GM23248 (cell line): ENCODE measurements at places on chromosomes 13 and 19. TPM values are rescaled to one million over a fixed set of nuclear protein-coding genes. Genes with fewer than 3 reads are reported as not detected.

Gene PNMA8C
- not detected in 2 replicates for polyA plus RNA-seq

Gene LSR
- polyA plus RNA-seq = 2.7 and 3.1 TPM in 2 replicates

Gene CEACAM16
- polyA plus RNA-seq = not detected in 2 replicates

Gene RGL3
- 0.43 and 1.4 TPM in 2 replicates for polyA plus RNA-seq

Gene XAB2
- polyA plus RNA-seq = 12.2 and 12.5 TPM in 2 replicates

Gene ATXN8OS
- not detected in 2 replicates for polyA plus RNA-seq

Gene ANKLE1
- 0.14 and 0.31 TPM in 2 replicates for polyA plus RNA-seq
